CD4-positive, alpha-beta T cell treated with Interferon gamma for 1 hour (primary cell): ENCODE measurements at places on chromosomes 11 and 22.
A peak's percentile ranks its signal among the peaks of the same experiment; 100 is the strongest.

DNA sequence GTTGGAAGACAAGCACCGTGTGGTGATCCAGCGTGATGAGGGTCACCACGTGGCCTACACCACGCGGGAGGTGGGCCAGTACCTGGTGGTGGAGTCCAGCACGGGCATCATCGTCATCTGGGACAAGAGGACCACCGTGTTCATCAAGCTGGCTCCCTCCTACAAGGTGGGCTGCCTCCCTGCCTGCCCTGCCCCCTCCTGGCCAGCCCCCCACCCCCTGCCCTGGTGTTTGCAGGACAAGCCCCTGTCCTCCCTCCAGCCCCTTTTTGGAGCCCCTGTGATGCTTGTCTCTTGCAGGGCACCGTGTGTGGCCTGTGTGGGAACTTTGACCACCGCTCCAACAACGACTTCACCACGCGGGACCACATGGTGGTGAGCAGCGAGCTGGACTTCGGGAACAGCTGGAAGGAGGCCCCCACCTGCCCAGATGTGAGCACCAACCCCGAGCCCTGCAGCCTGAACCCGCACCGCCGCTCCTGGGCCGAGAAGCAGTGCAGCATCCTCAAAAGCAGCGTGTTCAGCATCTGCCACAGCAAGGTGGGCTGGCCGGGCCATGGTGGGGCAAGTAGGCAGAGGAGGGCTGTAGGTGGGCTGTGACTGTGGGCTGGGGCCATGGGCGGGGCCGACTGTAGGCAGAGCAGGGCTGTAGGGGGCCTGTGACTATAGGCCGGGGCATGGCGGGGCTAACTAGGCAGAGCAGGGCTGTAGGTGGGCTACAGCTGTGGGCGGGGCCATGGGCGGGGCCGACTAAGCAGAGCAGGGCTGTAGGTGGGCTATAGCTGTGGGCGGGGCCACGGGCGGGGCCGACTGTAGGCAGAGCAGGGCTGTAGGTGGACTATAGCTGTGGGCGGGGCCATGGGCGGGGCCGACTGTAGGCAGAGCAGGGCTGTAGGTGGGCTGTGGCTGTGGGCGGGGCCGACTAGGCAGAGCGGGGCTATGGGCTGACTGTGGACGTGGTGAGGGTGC is 13.6 kb downstream of the MUC2 start:
- no peak for DNase-seq

DNA sequence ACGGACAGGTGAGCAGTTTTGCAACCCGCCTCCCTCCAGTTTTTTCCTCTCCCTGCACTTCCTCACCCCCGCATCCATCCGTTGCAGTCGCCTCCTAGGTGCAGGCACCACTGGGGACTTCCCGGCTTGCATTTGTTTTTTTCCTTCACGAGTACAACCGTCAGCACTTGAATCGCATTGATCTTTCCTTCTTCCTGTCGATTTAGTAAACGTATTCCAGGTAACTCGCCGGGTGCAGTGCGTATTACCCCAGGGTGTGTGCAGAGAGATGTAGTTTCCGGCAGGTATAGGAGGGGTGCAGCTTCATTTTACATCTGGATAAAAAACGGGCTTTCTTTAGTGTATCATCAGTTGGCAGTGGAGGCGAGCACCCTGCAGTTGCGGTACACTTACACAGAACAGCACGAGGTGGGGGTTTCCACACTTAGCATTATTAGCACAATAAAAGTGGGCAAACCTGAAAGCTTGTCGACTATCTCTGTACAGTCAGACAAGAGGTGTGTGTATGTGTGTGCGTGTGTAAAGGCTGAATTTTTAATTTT is at the start of gene SORL1-AS1:
Gene SORL1-AS1, minus strand, starts transcription at position 359 of the 542 bp plus-strand sequence.
- DNase-seq: peak; percentile 61

GRCh38 chr11:104700609-104701008 is 197.7 kb downstream of the CASP12 start:
- DNase-seq: no peak

GRCh38 chr11:64996710-64997380 is at the start of gene BATF2:
TSS of gene BATF2 (minus strand) at chr11:64996971. CDS start at chr11:64996914, 57 bp downstream.
- DNase-seq: peak; percentile 72

DNA sequence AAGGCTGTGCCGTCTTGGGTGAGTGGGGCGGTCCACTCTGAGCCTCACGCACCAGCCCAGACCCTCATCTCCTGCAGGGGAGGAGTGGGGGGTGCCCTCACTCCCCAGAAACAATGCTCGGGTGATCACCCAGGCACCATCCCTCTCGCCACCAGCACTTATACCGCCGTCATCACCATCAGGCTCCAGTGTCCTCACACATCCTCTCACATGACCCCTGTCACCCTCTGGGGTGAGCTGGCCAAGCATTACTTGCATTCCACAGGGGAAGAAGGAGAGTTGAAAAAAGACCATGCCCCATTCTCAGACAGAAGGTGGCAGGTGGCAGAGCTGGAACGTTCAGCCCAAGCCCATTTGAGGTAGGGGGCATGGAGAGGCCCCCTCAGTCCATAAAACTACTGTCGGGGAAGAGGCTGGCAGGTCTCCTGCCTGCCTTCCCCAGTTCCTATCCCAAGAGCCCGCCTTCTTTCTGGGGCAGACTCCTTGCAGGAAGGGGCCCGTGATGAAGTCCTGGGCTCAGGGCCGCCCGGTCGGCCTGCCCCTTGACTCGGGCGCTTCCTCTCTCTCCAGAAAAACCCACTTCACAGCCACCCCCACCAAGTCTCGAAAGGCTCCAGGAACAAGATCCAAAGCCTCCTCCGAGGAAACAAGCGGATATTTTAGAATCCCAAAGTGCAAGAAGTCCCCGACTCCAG is 153.3 kb downstream of the DSCAML1 start:
- DNase-seq: no peak

DNA sequence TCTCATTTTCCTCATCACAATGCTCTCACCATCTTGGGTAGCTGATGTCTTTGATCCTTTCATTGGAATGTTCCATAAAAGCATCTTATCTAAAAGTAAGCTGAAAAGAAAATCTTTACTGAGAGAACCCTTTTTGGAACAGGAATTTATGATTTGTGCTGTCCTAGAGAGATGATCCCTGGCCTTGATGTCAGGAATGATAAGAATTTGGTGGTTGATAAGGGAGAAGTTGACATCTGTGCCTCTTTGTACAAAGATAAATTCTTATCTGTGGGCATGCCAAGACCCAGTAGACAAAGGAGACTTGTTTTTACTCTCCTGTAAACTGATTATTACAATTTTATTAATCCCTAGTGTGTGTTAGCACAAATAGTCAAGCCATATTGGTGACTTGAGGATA is 36.9 kb downstream of the NAALAD2 start:
- no peak for DNase-seq

GRCh38 chr11:1302461-1303125 is 6.8 kb downstream of the TOLLIP start:
- no peak for DNase-seq

- DNase-seq: no peak
These were observed 4.0 kb downstream of the PTDSS2 start for GRCh38 chr11:454043-454442.

GRCh38 chr22:48845356-48845936 is 982.2 kb downstream of the BRD1 start:
- DNase-seq: no peak

- DNase-seq: no peak
These were observed 157.2 kb upstream of the TMEM45B start for GRCh38 chr11:129658526-129658867.

- DNase-seq: no peak
These were observed 17.7 kb downstream of the PAMR1 start for GRCh38 chr11:35507688-35508087.

DNA sequence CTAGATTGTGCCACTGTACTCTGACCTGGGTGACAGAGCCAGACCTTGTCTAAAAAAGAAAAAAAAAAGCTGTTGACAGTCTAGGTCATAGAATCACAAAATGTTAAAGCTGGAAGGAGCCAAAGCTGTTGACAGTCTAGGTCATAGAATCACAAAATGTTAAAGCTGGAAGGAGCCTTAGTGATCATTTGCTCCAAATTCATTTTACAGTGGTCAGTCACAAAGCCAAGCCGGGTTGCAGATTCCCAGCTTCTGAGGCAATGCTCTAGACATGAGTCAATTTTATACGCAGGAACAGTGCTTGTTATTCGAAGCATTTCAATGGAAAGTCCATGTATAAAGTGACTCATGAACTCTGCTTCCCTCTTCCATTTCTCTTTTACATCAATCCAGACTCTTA is 47.4 kb downstream of the SYT13 start:
- DNase-seq: no peak

GRCh38 chr11:118789501-118790356 is 1.2 kb downstream of the DDX6 start:
- DNase-seq: peak; percentile 29

DNA sequence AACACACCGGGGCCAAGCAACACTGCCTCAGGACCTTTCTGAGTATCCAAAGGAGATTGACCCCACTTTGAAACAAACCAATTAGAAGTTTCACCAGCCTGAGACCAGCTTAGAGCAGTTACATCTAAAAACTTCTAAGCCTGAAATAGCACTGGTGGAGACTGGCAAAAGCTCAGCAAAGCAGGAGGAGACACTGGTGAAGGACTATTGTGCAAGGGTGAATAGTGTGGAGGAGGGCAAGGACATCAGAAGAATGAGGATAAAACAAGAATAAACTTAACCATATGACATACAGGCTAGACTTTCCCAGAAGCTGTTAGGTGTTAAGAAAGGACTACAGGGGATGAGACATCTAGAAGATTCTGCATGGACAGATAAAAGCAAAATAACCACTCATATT is 152.4 kb downstream of the FCHSD2 start:
- no peak for DNase-seq

DNA sequence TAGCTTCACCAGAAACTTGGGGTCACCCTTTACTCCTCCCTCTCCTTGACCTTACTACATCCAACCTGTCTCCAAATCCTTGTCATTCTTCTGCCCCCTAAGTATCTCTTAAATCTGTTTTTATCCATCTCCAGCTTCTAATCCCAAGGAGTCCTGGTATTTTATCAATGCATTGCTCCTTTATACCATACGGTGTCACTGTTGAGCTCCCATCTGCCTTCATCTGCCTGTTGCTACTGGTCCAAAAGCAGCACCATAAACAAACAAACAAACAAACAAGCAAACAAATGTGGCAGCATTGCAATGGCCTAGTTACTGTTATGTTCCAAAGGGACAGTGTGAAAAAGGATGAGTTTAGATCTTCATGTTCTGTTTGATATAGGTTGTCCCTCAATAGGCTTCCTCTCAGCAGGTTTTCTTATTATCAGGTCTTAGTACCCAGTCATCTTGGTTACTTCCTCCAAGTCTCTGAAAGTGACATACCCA is 34.2 kb downstream of the DNHD1 start:
- DNase-seq: no peak

- DNase-seq: no peak
These were observed 64.5 kb upstream of the EMID1 start for GRCh38 chr22:29141078-29141688.

DNA sequence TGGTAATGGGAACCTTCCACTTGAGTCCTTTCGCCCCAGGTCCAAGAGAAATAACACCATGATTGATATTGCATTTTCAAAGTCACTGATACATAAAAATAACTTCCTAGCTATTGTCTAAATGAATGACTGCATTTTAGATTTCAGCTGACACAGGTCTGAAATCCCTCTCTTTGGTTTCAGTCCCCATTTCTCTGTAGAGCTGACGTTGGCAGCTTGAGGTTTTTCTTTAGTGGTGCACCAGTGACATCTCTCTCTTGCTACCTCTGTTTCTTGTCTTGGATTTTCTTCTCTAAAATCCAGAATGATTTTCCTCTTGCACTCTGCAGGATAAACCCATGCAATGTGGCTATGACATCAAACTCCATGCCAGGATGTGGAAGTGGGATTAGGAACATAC is 31.7 kb upstream of the SORL1 start:
- DNase-seq: no peak

- no peak for DNase-seq
These were observed 12.3 kb downstream of the DGAT2 start for GRCh38 chr11:75780888-75781287.

DNA sequence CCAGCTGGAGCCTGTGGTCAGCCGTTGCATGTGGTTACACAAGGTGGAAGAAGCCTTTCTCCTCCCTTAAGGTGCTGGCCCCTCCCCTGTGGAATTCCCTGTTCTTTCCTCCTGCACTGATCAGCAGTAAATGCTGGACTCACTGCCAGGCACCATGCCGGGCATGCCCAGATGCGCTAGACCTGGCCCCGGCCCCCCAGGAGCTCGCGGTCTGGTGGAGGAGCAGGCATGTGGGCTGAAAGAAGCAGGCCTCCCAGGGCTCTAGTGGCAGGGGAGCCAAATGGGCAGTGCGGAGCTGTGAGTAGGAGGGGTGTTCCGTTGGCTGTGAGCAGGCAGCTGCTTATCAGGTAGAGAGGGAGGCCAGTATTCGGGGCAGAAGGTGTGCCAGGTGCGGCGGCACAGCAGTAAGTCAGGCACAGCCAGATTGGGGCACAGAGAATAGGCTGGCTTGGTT is 10.2 kb downstream of the DGKZ start:
- no peak for DNase-seq

DNA sequence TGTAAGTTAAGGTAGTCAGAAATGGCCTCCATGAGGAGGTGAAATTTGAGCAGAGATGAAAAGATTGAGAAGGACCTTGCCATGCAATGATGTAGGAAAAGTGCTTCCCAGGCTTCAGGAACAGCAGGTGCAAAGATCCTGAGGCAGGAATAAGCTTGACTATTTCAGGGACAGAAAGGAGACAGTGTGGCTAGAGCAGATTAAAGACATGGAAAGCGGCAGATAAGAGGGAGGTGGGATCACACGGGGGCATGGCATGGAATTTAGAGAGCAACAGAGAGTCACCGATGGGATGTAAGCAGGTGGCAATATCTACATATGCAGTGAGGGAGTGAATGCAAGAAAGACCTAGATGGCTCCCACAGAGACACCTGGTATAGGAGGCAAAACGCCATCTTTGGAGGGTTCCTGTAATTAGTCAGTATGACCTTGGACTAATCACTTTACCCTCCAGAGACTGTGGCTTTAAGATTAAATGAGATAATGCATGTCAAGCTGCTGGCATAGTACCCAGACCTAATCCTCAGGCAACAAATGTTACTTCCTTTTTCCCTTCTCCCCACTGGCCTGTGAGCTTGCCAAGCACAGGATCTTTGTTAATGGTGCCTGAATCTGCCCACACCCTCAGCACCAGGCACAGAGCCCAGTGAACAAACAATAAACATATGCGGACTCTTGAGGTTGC is 24.6 kb upstream of the ACER3 start:
- DNase-seq: no peak

DNA sequence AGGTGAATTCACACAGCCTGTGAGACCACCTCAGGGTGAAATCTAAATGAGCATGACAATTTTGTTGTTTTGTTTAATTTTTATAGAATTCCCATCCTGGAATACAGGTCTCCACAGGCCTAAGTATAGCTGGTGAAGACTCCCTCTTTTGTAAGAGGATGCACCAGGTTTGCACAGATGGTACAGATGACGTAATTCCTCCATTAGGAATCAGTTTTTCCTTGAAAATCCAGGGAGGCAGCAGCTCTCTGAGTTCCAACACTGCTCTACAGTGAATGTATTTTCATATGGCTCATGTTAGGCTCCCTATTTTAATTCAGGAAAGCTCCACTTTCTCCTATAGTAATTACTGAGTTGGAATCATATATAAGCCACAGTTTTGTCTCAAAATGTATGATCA is 47.2 kb downstream of the USP28 start:
- DNase-seq: no peak

- no peak for DNase-seq
These were observed 908.8 kb downstream of the OPCML start for GRCh38 chr11:132623511-132623910.

- DNase-seq: no peak
These were observed 34.0 kb downstream of the HIPK3 start for GRCh38 chr11:33291004-33291777.
